ENCODE measurements at places on chromosomes 7 and 10. TPM values are rescaled to one million over a fixed set of nuclear protein-coding genes. Genes with fewer than 3 reads are reported as not detected.

GRCh38 chr10:17474595-17475323 lies 20.4 kb upstream of the ST8SIA6 start:
- H3K4me3 ChIP-seq, result no peak overlapping the region
- no peaks in the 10 kb centered on the region for H3K36me3 ChIP-seq
- no peak for DNase-seq

GRCh38 chr10:94571528-94571927 lies 25.9 kb downstream of the HELLS start:
- H3K4me1 ChIP-seq, result no peaks in the 10 kb centered on the region
- no peak overlapping the region for H3K27ac ChIP-seq
- no peak overlapping the region for H3K4me3 ChIP-seq
- no peaks in the 10 kb centered on the region for H3K36me3 ChIP-seq

GRCh38 chr7:137036768-137037167 lies 168.3 kb downstream of the CHRM2 start:
- no peaks in the 10 kb centered on the region for H3K4me1 ChIP-seq
- no peak overlapping the region for H3K4me3 ChIP-seq
- H3K27ac ChIP-seq, result no peak overlapping the region
- DNase-seq, result no peak
- no peaks in the 10 kb centered on the region for H3K27me3 ChIP-seq

GRCh38 chr10:80421050-80421706 lies 12.8 kb downstream of the PRXL2A start:
- peaks cover 11% of the 10 kb centered on the region for H3K36me3 ChIP-seq
- no peak overlapping the region for H3K4me3 ChIP-seq
- DNase-seq, result no peak
- H3K27ac ChIP-seq, result no peak overlapping the region
- H3K4me1 ChIP-seq, result peaks cover 4% of the 10 kb centered on the region

GRCh38 chr7:70647801-70648498 lies 484.0 kb upstream of the GALNT17 start:
- DNase-seq, result peak; percentile 46
- H3K27me3 ChIP-seq, result no peaks in the 10 kb centered on the region
- no peaks in the 10 kb centered on the region for H3K4me1 ChIP-seq
- no peaks in the 10 kb centered on the region for H3K36me3 ChIP-seq
- H3K27ac ChIP-seq, result no peak overlapping the region

DNA sequence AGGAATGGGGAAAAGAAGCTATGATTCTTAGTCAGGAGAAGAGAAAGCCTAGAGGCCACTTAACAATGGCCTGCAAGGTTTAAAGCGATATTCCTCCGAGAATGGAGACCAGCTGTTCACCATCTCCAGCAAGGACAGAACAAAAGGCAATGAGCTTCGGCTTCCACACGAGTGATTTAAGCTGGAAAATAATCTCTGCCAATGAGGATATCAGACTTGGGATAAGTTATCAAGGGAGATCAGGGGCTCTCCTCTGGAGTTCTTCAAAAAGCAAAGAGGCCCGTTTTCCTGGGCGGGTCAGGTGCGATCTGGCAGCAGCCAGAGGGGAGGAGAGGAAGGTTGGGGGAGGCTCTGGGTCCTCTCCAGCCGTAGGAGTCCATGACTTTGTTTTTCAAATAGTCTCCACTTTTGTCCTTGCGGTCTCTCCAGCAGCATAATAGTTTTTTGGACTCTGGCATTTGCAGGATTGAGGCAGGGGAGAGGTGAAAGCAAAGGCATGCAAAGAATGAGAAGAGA lies 211.3 kb downstream of the SKIDA1 start:
- no peak overlapping the region for H3K27ac ChIP-seq
- no peaks in the 10 kb centered on the region for H3K27me3 ChIP-seq
- H3K4me1 ChIP-seq, result no peaks in the 10 kb centered on the region
- H3K4me3 ChIP-seq, result no peak overlapping the region

- H3K4me1 ChIP-seq, result no peaks in the 10 kb centered on the region
- peaks cover under 1% of the 10 kb centered on the region for H3K27me3 ChIP-seq
- peak; percentile 55 for DNase-seq
Measured at GRCh38 chr7:4610768-4611467, 71.2 kb upstream of the FOXK1 start.

- DNase-seq, result no peak
- H3K36me3 ChIP-seq, result no peaks in the 10 kb centered on the region
- no peaks in the 10 kb centered on the region for H3K27me3 ChIP-seq
- peak overlapping the region; percentile 75 for H3K27ac ChIP-seq
- H3K4me3 ChIP-seq, result no peak overlapping the region
- H3K4me1 ChIP-seq, result peaks cover 9% of the 10 kb centered on the region
Measured at GRCh38 chr7:71237945-71238344, 106.0 kb downstream of the GALNT17 start.

GRCh38 chr10:30528429-30528786 lies 94.4 kb downstream of the MAP3K8 start:
- DNase-seq, result no peak
- no peak overlapping the region for H3K4me3 ChIP-seq
- no peaks in the 10 kb centered on the region for H3K4me1 ChIP-seq
- H3K27me3 ChIP-seq, result no peaks in the 10 kb centered on the region
- no peaks in the 10 kb centered on the region for H3K36me3 ChIP-seq

GRCh38 chr7:69703099-69703498 lies 104.8 kb downstream of the AUTS2 start:
- no peak overlapping the region for H3K27ac ChIP-seq
- no peak for DNase-seq
- no peaks in the 10 kb centered on the region for H3K27me3 ChIP-seq
- no peaks in the 10 kb centered on the region for H3K36me3 ChIP-seq

GRCh38 chr7:155337946-155338631 lies 40.4 kb downstream of the INSIG1 start:
- H3K27ac ChIP-seq, result no peak overlapping the region
- H3K4me3 ChIP-seq, result no peak overlapping the region
- DNase-seq, result no peak
- peaks cover 16% of the 10 kb centered on the region for H3K27me3 ChIP-seq
- H3K36me3 ChIP-seq, result no peaks in the 10 kb centered on the region

GRCh38 chr10:8245131-8245813 lies 190.8 kb downstream of the GATA3 start:
- DNase-seq, result no peak
- no peaks in the 10 kb centered on the region for H3K36me3 ChIP-seq
- no peaks in the 10 kb centered on the region for H3K27me3 ChIP-seq
- H3K4me3 ChIP-seq, result no peak overlapping the region

DNA sequence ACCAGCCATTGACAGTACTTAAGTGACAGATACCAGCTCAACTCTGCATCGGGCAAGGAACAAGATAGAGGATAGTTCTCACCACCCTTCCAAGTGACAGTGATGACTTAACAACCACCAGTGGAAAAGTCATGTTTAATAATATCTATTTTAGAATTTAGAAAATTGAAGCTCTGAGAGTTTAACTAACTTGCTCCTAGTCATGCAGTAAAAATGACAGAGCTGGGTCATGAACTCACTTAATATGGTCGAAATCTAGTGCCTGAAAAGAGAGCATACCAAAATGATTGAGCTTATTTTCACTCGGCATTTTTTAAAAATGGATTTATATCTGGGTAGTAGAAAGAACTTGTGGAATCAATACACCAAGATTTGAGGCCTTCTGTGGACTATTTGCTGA lies 367.8 kb upstream of the IGFBP3 start:
- H3K27ac ChIP-seq, result no peak overlapping the region
- DNase-seq, result no peak
- H3K36me3 ChIP-seq, result no peaks in the 10 kb centered on the region

The FGFBP3 gene
- total RNA-seq, result 7.8 TPM

The ESYT2 gene
- total RNA-seq, result 113 TPM

The SCART1 gene
- 3.4 TPM for total RNA-seq

The INMT gene
- total RNA-seq, result 3.8 TPM

The EFCAB10 gene
- total RNA-seq, result not detected

The PLAU gene
- total RNA-seq, result 2.9 TPM

The FAM131B gene
- 7.1 TPM for total RNA-seq

The WNT8B gene
- not detected for total RNA-seq

The H2BK1 gene
- not detected for total RNA-seq

The JAKMIP3 gene
- 0.16 TPM for total RNA-seq

All from transverse colon (tissue), 4 donors.